NCI-H69 (cell line): ENCODE measurements at places on chromosomes 1 and 21.

- no peak for DNase-seq
Measured at GRCh38 chr1:239619190-239619589, 232.8 kb downstream of the CHRM3 start.

DNA sequence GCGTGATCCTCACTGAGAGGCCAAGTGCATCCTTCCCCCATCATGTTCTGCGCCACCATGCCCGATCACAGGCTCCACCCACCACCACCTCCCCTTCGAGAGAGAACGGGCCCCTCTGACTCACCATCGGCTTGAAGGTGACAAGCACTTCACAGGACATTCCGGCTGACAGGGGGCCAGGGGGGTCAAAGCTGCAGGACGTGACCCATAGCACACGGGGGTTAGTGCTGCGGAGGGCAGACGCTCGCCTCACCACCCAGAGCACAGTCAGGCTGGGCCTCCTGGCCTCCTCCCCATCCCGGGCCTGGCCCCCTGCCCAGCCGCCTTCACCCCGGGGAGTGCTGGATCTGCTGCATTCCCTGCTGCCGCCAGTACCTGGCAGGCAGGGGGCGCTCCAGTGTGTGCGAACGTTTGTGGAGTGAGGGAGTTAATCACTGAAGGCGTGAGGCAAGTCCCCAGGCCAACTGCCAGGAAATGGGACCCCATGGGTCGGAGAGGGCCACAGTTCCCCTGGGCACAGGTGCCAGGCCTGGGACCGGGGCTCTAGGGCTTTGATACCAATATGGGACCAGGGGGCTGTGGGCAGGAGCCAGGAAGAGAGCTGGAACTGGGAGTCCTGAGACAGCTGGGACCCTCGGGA is 40.9 kb upstream of the TMEM52 start:
- peak; percentile 84 for DNase-seq

DNA sequence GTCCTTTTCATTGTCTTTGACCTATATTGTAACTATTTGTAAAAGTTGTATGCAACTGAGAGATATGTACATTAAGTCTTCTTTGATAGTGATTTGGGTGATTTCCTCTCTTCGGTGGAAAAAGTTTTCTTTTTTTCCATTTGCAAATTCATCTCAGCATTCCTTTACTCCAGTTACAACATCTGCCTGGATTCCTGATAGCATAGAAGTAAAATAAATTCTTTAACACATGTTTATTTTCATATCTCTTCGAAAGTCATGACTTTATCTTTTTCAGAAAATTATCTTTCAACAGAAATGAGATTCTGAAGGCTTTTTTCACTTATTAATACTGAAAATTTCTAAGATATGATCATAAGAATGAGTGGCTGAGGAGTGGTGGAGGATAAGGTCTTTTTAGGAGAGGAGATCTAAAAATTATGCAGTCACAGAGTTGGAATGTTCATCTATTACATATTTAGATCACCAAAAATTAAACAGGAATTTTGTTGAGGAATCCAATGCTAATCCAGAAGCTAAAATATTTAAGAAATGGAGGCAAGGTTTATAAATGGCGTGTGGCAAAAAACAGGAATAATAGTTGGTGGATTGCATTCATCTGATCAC is 400.5 kb downstream of the KCNT2 start:
- no peak for DNase-seq

DNA sequence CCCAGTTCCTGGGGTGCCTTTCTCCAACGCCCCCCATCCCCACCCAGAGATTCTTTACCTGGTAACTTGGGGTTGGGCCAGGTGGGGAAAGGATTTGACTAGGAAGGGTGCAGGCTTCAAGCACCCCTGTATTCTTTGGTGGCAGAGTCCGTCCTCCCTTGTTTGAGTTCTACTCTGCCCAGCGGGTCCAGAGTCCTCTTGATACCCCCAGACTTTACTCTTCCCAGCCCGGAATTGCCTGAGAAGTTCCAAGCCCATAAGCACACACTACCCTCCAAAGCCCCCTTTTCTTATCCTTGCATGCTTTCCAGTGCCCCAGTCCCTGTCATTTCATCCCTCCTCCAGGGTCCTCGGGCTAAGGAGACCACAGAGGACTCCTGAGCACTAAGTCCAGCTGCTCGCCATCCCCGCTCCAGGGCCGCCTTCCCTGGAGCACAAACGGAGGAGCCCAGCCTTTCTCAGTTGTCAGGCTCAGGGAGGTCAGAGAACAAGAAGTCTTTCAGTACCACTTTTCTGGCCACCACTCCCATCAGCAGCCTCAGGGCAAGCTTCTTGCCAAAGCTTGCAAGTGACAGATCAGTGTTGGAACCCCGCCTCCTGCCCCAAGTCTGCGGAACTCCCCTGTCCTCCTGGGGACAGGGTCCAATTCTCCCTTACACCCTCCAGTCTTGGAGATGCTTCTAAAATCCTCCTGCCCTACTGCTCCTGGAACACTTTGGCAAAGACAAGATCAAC is 12.2 kb downstream of the SLC45A3 start:
- DNase-seq: no peak

- DNase-seq: no peak
Measured at GRCh38 chr1:155039308-155039669, 5.7 kb downstream of the DCST1 start.

GRCh38 chr1:225944951-225945350 is 3.9 kb upstream of the LEFTY2 start:
- no peak for DNase-seq

- no peak for DNase-seq
Measured at GRCh38 chr1:67005068-67005467, 48.9 kb downstream of the SLC35D1 start.

GRCh38 chr1:6614929-6615785 is 1.6 kb downstream of the PHF13 start:
- DNase-seq: peak; percentile 7

DNA sequence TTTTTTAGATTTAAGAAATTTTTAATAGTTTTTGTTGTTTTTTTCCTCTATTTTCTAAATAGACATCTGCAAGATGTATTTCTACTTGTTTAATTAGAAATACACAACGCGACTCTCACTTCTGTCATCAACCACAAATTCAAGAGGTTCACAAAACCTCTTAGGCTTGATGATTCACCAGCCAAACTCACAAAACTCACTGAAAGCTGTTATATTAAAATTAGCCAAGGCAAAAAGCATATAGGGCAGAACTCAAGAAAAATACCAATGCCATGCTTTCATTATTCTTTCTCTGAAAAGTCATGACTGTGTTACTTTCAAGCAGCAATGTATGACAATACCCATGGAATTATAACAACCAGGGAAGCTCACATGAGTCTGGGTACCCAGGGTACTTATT is 487.0 kb upstream of the RGS18 start:
- no peak for DNase-seq

DNA sequence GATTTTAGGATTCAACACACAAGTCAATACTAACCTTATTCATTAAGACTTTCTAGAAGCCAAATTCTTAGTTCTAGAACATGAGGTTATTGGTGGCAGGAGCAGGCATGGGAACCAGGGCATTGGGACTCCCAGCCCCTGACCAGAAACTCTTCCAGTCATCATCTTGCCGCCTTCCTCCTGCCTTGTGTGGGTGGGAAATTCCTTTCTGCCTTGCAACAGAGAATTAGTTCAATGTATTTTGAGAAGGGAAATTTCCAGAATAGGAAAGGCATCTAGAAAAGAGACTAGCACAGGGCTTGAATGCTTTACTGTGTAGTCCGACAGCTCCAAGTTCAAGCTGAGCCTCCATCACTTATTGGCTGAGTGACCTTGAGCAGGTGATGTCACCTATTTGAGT is 8.7 kb downstream of the GRHL3 start:
- no peak for DNase-seq

- no peak for DNase-seq
Measured at GRCh38 chr1:244955661-244956060, 91.3 kb upstream of the HNRNPU start.

- DNase-seq: peak; percentile 77
Measured at GRCh38 chr1:62384276-62385005, 52.4 kb upstream of the USP1 start.

GRCh38 chr1:208653426-208653825 is 409.2 kb upstream of the PLXNA2 start:
- DNase-seq: peak; percentile 22

DNA sequence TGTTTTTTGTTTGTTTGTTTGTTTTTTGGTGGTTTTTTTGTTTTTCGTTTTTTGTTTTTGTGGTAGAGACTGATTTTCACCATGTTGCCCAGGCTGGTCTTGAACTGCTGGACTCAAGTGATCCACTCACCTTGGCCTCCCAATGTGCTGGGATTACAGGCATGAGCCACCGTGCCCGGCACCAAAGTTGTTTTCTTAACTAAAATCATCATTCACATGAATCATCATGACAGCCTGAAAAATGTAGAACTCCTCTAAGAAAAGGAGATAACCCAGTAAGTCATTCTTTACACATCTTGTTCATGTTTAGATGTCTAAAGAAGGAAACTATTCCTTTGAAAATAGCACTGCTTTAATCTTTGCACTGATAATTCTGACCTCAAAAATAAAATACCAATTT is 37.5 kb downstream of the DISP1 start:
- DNase-seq: no peak

- DNase-seq: no peak
Measured at GRCh38 chr1:170714938-170715337, 51.0 kb downstream of the PRRX1 start.

DNA sequence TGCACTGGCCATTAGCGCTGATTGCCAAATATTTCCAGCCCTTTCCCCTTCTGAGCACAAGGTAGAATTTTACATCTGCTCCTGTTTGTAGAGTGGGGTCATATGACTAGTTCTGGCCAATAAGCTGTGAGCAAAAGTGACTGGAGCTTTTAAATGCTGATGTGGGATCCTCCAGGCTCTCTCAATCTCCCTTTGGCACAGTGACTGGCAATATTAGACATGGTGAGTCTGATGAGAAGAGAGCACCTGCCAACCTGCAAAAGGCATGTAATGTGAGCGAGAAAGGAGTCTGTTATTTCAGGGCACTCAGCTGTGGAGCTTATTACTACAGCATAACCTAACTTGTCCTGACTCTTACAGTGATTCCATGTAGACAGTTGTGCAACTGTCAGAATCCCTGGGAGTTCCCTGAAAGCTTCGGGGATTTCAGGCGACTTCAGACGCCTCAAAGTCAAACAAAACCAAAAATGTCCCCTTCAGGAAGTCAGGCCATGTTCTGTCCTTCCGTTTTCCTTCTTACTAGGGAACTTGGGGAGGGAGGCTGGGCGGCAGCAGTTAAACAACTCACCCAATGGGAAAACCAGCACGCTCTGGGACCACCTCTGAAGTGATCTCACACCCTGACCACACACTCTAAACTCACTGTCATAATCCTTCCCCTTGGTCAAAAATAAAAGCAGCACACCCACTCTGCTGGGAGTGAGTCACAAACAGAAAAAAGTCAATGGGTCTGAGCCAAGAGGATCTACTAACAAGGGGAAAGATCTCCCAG is 3.6 kb upstream of the RASSF5 start:
- no peak for DNase-seq

DNA sequence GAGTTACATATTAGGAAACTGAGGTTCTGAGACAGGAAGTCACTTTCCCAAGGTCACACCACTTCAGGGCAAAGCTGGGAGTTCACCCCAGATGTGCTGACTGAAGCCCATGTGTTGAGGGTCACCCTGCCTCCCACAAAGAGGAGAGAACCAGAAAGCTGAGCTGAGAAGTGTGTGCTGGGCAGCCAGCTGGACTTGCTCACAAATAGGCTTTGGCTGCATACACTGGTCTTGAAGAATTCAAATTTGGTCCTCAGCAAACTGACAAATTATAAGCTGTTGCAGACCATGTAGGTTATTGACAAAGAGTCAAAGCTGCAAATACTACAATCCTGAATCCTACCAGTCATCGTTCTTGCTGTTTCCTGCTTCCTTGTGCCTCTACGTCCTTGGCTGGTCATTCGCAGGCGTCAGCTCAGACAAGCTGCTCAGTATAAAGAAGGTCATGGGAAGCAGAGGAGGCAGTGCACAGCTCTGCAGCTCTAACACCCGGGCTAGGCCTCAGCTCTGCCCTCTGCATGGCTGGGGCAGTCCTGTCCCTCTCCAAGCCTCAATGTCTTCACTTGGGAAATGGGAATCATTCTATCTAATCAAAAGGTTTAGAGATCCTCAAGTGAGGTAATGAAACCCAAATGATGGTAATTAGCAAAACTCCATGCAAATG is 40.0 kb downstream of the CDCP2 start:
- DNase-seq: no peak

GRCh38 chr1:9222846-9223625 is 11.5 kb upstream of the H6PD start:
- no peak for DNase-seq

- no peak for DNase-seq
Measured at GRCh38 chr21:28580585-28580984, 412.1 kb downstream of the LTN1 start.

DNA sequence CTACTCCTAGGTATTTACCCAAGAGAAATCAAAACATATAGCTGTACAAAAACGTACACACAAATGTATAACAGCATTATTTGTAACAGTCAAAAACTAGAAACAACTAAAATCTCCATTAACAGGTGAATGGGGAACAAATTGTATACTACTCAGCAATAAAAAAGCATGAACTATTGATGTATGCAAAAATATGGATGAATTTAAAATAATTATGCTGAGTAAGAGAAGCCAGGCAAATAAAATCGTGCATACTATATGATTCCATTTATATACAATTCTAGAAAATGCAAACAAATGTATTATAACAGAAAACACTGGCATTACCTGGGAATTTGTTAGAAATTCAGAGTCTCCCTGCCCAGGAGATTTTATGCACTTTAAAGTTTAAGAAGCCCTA is 150.1 kb downstream of the GDAP2 start:
- no peak for DNase-seq

GRCh38 chr1:153796786-153797659 is 21.8 kb downstream of the SLC27A3 start:
- DNase-seq: peak; percentile 81

DNA sequence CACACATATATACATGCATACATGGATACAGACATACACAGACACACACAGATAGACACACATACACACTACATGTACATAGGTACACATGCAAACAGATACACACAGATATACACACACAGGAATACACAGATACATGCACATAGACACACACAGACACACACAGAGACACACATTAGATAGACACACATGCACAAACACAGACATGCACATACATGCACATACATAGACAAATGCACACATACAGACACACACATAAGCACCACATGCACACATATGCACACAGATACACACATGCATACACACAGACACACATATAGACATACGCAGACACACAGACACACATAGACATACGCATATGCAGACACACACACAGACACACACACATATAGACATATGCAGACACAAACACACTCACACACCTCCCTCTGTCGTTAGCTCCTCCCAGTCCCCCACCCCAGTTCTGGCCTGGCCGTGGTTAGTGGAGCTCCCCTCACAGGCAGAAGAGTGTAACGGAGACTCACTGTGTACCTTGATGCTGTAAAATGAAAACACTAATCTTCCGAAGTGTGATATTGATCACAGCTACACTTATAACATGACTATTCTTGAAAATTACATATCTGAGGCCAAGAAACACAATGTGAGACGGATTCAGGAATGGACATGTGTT is 7.6 kb downstream of the UBASH3A start:
- peak; percentile 61 for DNase-seq
